ENCODE measurements at places on chromosomes 1 and 21. TPM values are rescaled to one million over a fixed set of nuclear protein-coding genes. Genes with fewer than 3 reads are reported as not detected.

A3GALT2 gene
- not detected for total RNA-seq

CFHR1 gene
- total RNA-seq: 0.16 TPM

USF1 gene
- total RNA-seq: 125 TPM

EPHA2 gene
- total RNA-seq: 7.9 TPM

CFHR2 gene
- not detected for total RNA-seq

ITLN2 gene
- not detected for total RNA-seq

VTCN1 gene
- total RNA-seq: not detected

SLC30A2 gene
- not detected for total RNA-seq

NTRK1 gene
- 0.16 TPM for total RNA-seq

CFHR3 gene
- total RNA-seq: not detected

CYP4X1 gene
- total RNA-seq: not detected

METTL13 gene
- total RNA-seq: 30.7 TPM

RIIAD1 gene
- total RNA-seq: not detected

IARS2 gene
- 55.3 TPM for total RNA-seq

F5 gene
- not detected for total RNA-seq

C1QB gene
- total RNA-seq: not detected

LCE2A gene
- total RNA-seq: not detected

KAZN gene
- 3.8 TPM for total RNA-seq

S100A8 gene
- total RNA-seq: 0.32 TPM

HUNK gene
- under 0.01 TPM for total RNA-seq
